Glutamatergic neuron (in vitro differentiated cells): ENCODE measurements at places on chromosomes 3 and 15. TPM values are rescaled to one million over a fixed set of nuclear protein-coding genes. Genes with fewer than 3 reads are reported as not detected.
A peak's percentile ranks its signal among the peaks of the same experiment; 100 is the strongest.

DNA sequence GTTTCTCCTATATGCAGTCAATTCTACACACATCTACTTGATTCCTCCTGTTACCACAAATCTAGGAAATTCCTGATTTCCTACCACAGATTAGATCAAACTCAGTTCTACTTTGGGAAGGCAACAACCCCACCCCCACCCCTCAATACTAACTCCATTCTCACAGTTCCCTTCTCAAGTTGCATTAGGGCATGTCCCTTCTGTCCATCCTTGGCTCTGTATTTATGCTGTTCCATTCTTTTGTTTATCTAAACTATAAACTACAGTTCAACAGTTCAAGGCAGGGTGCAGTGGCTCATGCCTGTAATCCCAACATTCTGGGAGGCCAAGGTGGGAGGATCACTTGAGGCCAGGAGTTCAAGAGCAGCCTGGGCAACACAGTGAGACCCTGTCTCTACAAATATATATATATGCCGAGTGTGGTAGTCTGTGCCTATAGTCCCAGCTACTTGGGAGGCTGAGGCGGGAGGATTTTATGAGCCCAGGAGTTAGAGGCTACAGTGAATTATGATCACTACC lies 25.2 kb upstream of the IMPDH2 start:
- DNase-seq, result no peak

- peak; percentile 73 for DNase-seq
These were observed 525.1 kb upstream of the GOLIM4 start for GRCh38 chr3:168620854-168621253.

- no peak for DNase-seq
These were observed 26.9 kb downstream of the MAP1A start for GRCh38 chr15:43544266-43544665.

DNA sequence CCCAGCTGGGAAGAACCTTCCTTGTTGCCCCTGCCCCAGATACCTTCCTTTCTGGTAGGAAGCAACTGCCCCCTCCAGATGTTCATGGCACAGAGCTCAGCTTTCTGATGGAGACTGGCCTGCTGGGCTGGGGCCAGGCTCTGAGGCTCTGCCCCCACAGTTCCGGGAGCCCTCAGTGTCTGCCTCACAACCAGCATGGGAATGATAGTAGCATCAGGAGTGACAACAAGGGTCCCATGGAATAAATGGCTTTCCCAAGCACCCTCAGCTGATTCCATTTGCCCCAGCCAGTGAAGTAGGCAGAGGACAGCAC lies 65.6 kb upstream of the IQSEC1 start:
- no peak for DNase-seq

GRCh38 chr15:31331389-31331788 lies 4.8 kb downstream of the KLF13 start:
- DNase-seq, result no peak

- DNase-seq, result no peak
These were observed 36.3 kb downstream of the NGRN start for GRCh38 chr15:90301707-90302300.

GRCh38 chr3:154783521-154783931 lies 296.6 kb upstream of the MME start:
- no peak for DNase-seq

DNA sequence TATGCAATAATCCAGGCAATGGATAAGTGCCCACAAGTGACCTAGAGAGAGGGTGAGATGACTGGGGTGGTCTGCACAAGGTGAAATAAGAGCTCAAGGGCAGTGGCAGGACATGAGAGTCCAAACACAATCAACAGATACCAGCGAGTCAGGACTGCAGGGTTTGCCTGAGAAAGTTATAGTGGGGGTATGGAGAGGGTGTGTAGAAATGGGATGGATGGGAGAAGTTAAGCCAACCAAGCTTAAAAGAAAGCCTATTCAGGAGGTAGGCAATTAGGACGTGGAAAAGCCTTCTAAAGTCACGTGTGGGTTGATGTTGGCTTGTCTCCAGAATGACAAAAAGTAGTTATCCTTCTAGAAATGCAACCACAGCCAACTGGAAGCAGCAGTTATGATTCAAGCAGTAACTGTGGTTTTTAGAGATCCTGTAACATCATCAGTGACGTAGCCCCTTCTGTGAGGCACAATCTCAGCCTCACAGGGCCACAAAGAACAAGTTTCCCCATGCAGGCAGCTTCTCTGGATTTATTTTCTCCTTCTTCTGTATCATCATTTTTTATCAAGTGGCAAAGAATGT lies 56.1 kb downstream of the FAM174B start:
- no peak for DNase-seq

DNA sequence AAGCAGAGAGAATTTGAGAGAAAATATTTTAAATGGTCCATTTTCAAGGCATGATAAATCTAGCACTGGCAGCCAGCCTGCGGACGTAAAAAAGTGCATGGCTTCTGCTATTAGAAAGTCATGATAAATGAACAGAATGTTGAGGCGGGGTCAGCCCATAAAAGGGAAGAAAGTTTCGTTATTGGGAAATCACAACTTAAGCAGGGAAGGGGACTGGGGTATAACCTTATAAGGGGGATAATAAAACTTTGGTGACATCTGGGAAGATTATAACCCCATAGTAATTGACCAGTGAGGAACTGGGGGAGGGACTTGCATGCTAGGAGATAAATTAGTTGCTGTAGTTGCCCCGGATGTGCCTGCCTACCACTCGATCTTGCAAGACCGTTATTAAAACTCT lies 88.4 kb upstream of the PLSCR4 start:
- DNase-seq, result no peak

- no peak for DNase-seq
These were observed 1.8 kb upstream of the ZNF385D start for GRCh38 chr3:21752749-21753347.

DNA sequence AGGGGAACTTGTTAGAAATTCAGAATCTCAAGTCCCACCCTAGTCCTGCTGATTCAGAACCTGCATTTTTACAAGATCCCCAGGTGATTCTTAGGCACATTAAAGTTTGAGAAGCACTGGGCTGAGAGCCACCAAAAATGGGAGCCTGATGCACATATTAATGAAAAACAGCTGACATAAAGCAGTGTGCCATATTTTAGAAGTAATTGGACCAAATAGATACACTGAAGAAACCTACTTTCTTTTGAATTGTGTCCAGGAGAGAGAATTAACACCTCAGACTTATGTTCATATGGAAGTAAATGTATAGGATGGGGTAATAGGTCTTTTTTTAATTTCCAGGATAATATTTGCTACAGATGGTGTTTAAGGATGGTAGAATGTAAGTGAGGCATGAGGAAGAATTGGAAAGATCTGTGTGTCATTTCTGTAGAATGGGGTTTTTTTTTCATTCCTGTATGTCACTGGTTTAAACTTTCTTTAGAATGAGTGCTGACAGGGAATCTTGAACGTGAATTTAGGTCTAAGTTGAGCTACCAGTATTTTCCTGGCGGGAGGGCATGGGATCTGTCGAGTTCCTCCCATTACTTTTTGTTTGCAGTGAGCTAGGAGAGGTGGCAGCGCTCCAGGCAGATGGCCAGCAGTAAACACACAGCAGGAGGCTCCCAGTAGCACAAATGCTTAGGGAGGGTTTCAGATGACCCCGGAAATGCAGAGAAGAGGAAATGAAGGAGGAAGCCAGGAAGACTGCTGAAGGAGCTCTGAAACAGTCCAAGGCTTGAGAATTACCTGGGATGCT lies 185.6 kb downstream of the PLCL2 start:
- DNase-seq, result no peak

GRCh38 chr15:70054366-70054765 lies 43.4 kb downstream of the TLE3 start:
- no peak for DNase-seq

GRCh38 chr3:65836047-65836446 lies 202.7 kb downstream of the MAGI1 start:
- no peak for DNase-seq

- no peak for DNase-seq
These were observed 510.6 kb upstream of the SGO1 start for GRCh38 chr3:20696388-20697150.

DNA sequence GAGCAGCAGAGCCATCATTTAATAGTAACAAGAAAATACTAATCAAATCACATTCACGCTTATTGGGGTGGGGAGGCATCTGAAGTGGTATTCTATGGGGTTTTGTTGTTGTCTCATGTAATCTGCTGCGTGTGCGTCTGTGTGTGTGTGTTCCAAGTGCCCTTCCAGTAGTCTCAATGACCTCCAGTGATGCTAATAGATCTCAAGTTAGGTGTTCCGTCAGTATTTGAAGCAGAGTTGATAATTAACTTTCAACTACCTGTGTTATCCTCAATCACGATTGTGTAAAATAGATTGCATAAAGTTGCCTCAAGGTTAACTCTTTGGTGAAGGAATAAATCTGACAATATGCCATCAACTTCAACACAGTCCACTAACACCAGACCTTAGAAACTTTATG lies 375.0 kb downstream of the MECOM start:
- DNase-seq, result no peak

DNA sequence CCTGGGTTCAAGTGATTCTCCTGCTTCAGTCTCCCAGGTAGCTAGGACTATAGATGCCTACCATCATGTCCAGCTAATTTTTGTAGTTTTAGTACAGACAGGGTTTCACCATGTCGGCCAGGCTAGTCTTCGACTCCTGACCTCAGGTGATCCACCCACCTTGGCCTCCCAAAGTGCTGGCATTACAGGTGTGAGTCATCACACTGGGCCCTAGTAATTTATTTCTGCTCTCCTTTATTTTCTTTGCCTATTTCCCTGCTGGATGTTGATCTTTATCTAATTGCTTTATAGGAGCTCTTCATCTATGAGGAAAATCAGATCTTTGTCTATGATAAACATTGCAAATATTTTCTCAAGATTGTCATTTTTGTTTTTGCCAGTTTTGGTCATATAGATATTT lies 31.7 kb downstream of the UQCC5 start:
- DNase-seq, result no peak

- no peak for DNase-seq
These were observed 18.6 kb downstream of the IQSEC1 start for GRCh38 chr3:13054341-13055285.

GRCh38 chr3:193563426-193563825 lies 8.7 kb upstream of the ATP13A4 start:
- DNase-seq, result no peak

DNA sequence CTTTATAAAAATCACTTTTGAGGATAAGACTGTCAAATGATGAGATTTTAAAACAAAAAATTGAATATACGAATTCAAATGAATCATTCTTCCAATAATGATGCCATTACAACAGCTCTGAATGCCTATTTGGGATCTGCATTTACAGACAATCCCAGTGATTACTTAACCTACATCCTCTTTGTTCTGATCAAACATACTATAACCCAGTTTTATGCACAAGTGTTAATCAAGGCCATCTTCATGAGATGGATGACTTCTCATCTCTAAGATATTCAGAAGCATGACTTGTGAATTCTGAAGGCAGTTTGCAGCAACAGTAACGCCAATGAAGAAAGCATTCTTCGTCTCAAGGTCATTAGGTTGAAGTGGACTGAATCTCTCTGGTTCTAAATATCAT lies 90.3 kb upstream of the MEX3B start:
- DNase-seq, result no peak

DNA sequence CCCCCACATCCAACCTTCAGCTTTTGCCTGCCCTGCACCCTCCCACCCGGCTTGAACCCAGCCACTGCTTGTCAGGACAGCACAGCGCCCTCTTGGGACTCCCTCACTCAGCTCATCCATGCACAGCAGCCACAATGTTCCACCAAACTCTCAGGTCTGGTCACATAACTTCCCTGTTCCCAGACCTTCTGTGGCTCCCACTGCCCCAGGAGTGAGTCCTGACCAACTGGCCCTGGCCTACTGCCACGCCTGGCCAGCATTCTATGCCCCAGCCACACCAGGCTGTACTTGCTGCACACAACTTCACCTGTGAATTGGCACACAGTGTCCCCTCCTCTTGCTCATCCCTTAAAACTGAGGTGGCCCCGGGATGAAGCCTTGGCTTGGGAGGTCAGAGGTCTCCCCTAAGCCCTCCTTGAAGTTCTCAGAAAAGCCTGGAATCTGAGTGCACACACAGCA lies 21.0 kb downstream of the PLXNB1 start:
- DNase-seq, result peak; percentile 9

DNA sequence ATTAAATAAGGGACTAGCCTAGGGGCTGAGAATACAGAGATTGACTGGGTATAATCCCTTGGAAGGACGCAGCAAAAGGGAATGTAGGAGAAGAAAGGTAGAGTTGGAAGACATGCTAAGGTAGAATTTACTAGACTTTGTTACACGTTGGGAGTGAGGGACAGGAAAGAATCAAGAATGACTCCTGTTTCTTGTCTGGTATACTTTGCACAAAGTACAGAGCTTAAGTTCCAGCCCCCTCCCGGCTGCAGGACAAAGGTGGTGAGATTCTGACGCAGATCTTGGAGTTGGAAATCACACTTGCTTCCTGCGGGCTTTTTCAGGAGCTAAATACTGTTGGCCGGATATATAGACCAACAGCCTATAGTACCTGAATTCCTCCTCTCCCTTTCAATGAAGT lies 895 bp downstream of the HYKK start:
- DNase-seq, result no peak

DNA sequence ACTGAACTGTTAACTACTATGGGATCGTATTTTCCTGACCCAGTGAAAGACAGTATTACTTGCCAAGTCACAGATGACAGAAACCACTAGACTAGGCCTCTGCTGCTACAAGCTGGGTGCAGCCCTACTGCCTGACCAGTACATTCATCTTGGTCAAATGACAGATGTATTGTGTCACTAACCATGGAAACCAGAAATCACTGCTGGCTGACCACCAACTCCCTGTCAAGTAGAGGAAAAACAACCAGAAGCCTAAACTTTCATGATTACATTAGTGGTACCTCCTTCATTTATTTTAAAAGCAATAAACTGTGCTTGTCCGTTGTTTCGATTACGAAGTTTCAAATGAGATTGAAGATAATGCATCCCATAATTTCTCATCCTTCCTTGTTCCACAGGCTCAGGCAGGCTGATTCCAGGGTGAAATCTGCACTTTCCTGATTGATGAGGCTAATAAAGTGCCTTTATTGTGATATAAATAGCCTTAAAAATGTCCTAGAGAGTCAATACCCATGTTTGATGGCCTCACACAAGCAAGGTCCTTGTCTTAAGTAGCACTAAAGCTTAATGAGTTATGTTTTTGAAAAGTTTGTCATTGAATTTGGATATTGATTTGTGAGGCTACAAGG lies 309.7 kb downstream of the LSAMP start:
- DNase-seq, result no peak

Gene C3orf20
- not detected for total RNA-seq

Gene PAK6
- total RNA-seq, result not detected

Gene WDR93
- total RNA-seq, result not detected

Gene ITIH3
- not detected for total RNA-seq

Gene RAD18
- total RNA-seq, result 11.9 TPM

Gene RLBP1
- total RNA-seq, result not detected

Gene MYRIP
- total RNA-seq, result 1.8 TPM

Gene PAQR9
- total RNA-seq, result 2.5 TPM

Gene WNT7A
- total RNA-seq, result not detected
